MV-4-11 (cell line): ENCODE measurements at places on chromosomes 16 and 17.

GRCh38 chr16:24988593-24989338 is 26.4 kb downstream of the ARHGAP17 start:
- DNase-seq: no peak

DNA sequence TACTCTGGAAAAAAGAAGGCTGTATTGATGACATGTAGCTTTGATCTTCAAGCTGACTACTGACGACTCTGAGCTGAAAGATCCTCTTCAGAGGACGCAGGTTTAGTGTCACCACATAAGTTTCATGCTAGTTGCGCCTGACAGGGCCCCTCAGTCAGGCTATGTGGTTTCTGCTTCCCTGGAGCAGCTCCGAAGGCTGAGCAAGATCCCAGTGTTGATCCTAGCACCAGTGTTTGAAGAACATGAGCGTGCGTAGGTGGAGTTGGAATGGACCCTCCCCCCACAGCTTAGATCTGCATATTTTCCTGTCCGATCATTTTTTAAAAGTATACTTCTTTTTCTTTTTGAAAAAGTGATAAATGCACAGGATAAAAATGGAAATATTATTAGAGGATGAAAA is 17.3 kb downstream of the BANP start:
- no peak for DNase-seq

- DNase-seq: peak; percentile 76
Observed at GRCh38 chr17:78889531-78889930, 13.5 kb downstream of the CEP295NL start.

DNA sequence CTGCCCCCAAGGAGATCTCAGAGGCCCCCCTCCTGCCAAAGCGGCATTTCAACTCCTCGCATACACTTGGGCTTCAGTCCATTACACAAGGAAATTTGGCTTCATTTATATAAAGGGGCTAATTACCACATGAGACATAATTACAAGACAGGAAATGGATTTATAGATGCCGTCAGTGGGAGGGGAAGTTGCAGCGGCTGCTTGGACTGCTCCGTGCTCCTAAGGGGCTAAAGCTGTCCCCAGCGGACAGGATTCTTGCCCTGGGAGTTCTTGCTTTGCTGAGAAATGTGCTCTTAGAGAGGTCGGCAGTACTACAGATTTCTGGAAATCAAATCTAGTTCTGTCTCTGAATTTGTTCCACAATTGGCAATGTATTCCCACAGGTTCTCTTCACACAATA is 57.2 kb upstream of the NLK start:
- DNase-seq: peak; percentile 6

DNA sequence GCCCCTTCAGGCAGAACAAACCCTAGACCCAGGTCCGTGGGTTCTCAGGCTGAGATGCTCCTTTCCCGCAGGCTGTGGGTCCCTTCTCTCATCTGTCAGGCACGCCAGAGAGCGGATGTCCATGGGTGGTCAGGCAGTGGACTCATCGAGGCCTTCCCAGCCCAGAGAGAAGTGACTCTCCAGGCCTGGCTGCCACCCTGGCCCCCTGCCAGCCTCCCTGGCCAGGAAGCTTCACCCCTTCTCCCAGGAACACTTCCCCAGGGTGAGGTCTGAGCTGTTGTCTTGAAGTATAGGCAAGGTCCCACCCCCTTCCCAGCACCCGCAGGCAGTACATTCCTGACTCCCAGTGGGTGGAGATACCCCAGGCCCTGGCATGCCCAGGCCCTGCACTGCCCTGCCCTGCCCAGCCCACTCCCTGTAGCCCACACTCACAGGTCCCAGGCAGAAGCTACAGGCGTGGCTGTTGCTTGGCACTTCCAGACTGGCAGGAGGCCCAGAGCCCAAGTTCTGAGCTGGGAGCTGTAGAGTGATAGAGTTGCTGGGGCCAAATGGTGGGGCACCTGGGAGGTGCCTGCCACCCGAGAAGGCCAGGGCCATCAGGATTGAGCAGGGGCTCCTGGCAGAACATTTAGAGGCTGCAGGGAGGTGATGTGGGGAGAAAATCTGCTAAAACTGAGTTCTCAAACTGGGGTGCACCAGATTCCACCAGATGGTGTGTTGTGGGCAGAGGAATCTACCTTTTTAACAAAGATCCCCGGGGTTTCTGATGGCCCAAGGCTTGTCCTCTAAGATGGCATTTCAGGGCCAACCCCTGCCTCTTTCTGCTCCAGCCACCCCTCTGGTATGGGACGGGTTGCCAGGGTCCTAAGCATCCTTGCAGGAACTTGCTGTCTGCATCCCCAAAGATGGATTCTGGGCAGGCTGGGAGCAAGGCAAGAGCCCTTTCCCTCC is 6.7 kb downstream of the ITGA3 start:
- no peak for DNase-seq

DNA sequence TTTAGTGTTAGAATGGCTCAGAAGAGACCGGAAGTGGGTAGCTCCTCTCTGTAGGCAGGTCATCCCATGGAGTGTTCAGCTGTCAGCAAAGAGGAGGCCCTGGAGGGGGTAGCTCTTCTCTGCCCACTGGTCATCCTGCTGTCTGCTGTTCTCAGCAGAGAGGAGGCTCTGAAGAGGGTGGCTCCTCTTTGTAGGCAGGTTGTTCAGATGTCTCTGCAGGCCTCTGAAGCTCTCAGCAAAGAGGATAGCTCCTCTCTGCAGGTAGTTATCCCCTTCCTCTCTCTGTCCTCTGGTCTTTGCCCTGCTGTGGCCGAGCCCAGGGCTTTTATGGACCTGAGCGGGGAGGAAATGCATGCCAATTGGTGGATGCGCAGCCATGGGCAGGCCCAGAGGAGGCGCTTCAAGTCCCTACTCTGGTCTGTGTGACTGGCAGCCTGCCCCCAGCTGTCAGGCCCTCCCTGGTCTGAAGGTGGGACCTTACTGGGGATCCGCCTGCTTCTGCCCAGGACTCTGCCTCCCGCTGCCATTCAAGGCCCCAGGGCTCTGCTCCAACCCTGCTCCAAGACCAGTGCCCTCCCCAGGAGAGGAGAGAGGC is 32.5 kb upstream of the FA2H start:
- no peak for DNase-seq

DNA sequence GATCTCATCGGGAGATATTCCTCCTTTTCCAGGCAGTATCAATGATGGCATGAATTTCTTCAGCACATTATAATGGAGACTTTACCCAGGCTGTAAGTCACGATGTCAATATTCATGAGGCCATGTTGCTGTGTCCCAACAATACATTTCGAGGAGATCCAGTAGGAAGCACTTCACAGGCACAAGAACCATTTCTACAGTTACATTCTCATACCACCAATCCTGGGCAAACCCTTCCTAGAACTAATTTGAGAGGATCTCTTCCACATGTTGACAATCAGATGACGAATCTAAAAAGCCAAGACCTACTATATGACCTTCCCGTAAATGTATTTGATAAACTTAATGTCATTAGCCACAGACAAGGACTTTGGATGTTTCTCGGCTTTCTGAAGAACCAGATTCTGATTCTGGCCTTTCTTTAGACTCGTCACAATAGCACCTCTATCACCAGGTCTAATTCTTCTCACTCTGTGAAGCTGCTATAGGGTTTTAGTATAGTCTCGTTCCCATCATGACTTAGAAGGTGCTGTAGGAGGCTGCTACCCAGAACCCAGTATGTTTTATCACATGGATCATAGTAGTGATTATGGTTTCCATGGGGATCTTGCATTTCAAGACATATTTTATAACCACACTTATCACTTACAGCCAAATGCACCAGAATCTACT is 40.2 kb downstream of the C16orf87 start:
- no peak for DNase-seq

GRCh38 chr16:11389083-11389482 is 43.8 kb downstream of the RMI2 start:
- no peak for DNase-seq

- DNase-seq: no peak
Observed at GRCh38 chr17:71936977-71937376, 183.8 kb upstream of the SOX9 start.

- DNase-seq: no peak
Observed at GRCh38 chr17:13765701-13766100, 164.0 kb upstream of the HS3ST3A1 start.

DNA sequence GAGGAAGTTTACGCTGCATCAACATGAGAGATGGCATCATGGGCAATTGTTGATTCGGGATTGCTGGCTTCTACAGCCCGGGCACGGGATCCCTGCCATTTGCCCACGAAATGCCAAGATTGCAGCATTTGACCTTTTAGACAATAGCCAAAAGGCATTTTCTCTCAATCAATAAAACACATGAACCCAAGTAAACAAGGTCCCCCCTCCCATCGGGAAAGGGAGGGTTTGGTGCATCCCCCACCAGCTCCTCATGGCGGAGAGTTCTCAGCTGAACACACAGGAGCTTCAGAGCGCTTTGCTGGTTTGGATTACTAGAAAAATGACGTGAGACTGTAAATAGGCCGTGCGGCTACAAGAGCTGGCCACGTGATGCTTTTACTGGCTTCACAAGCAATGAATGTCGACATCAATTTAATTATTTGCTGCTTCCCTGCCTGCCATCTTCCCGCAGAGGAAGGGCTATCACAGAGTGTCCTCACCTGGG is 147.6 kb downstream of the C16orf95 start:
- no peak for DNase-seq

DNA sequence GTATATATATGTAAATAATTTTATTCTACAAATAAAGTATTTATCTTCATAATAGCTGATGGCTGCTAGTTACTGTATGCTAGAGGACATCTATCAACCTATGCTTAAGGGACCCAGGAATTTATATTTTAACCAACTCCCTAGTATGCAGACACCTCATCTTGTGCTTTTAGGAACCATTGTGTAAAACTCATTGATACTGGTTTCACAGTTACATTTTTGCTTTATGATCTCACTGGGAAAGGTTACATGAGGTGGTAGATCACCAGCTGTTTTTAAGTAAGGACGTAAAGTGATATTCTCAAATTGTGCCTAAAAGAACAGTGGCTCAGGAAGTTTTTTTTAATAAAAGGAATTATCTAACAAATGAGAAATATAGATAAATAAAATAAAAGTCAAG is 56.4 kb downstream of the VMP1 start:
- no peak for DNase-seq

- DNase-seq: peak; percentile 88
Observed at GRCh38 chr17:4908711-4909496, 6.0 kb upstream of the CHRNE start.

DNA sequence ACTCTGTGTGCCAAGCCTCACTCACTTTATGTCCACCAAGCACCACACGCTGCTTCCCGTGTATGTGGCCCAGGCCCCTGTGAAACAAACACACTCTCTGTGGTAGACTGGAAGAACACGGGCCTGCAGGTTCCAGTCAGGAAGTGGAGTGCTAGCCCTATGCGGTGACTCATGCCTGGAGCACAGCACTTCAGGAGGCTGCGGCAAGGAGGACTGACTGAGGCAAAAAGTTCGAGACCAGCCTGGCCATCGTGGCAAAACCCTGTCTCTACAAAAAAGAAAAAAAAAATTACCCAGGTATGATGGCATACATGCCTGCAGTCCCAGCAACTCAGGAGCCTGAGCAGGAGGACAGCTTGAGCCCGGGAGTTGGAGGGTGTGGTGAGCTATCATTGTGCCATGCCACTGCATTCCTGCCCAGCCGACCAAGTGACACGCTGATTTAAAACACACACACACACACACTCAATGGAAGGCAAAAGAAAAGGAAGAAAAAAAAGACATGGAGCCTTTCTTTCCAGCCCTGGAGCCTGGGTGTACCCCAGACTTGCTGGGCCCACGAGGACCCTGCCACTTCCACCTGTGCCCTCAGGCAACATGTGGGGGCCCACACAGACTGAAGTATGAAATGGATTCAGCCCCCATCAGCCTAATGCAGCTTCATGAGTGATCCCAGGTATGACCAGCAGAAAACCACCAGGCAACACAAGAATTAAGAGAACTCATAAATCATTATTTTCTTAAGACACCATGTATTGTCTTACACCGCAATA is 126.6 kb downstream of the ANKRD11 start:
- peak; percentile 66 for DNase-seq

DNA sequence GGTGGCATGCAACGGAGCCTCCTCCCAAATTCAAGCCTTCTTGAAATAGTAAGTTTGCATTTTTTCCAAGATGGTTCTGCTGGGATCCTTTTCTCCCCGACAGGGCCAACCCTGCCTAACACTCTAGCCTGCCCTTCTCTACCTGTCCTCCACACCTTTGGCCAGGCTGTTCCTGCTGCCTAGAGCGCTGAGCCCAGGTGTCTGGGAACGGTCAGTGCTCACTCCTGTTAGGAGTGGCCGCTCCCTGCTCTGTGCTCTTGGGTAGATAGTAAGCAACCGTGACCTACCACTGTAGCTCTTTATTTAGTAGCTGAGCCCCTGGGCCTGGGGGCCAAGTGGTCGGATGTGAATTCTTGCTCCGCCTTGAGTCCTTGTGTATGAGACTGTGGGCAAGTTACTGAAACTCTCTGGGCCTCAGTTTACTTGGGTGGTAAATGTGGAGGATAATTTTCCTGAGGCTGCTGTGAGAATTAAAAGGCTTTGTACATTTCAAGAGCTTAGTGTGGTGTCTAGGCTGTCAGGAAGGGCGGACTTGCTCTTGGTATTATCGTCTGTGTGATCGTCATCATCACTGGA is 44.0 kb upstream of the GSE1 start:
- DNase-seq: no peak

DNA sequence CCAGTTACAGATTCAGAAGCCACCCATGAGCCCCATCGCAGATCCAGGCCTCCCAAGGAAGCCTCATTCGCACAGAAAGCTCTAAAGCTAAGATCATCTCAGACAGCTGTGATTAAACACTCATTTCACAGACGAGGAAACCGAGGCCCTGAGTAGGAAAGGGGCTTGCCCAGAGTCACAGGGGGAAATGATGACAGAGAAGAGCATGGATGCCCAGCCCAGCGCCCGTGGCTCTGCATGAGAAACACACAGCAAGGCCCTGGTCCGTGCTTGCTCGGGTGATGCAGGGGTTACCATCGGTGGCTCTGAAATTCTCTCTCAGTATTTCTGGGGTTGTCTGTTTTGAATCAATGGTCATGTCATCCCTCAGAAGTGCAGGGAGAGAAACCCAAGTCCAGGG is 109.6 kb downstream of the C16orf78 start:
- DNase-seq: no peak

- DNase-seq: no peak
Observed at GRCh38 chr17:73644145-73645049, at the start of gene SDK2. Gene SDK2, minus strand, starts transcription at chr17:73644445. Its CDS starts 357 bp downstream, at chr17:73644088.

DNA sequence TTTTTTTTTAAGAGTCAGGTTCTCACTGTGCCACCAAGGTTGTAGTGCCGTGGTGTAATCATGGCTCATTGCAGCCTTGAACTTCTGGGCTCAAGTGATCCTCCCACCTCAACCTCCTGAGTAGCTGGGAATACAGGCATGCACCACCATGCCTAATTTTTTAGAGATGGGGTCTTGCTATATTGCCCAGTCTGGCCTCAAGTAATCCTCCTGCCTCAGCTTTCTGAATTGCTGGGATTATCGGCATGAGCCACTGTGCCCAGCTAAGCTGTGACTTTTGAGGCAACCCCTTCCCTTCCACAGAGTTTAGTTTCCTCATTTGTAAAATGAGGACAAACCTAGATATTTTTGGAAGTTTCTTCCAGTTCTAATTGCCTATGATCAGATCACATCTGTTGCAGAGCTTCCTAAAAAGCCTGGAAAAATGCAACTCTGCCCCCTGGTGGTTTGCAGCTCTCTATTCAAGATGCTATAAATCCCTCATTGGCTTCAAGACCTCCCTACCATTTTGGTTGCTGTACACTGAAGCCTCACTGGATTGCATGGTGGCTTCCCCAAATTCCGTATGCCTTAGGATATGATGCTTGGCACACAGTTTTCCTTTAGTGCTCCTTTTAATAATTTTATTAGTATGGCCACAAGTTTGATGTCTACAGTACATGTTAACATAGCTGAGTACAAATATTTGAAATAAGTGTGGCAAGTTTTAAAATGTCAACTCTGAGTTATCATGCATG is 19.3 kb downstream of the GDE1 start:
- peak; percentile 79 for DNase-seq
